ENCODE measurements at places on chromosomes 5 and 9.
A peak's percentile ranks its signal among the peaks of the same experiment; 100 is the strongest.

DNA sequence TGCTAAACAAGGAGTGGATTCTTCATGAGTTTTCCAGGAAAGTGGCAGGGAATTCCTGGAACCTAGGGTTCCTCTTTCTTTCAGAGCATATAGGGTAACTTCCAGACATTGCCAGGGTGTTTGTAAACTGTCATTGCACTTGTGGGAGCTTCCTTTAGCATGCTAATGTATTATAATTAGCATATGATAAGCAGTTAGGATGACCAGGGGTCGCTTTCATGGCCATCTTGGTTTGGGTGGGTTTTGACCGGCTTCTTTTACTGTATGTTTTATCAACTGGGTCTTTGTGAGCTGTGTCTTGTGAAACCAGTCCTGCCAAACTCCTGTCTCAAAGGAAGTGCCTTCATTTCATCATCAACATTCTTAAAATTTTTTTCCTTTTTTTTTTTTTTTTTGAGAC, 11.9 kb upstream of the MELK start:
- no peak for DNase-seq

DNA sequence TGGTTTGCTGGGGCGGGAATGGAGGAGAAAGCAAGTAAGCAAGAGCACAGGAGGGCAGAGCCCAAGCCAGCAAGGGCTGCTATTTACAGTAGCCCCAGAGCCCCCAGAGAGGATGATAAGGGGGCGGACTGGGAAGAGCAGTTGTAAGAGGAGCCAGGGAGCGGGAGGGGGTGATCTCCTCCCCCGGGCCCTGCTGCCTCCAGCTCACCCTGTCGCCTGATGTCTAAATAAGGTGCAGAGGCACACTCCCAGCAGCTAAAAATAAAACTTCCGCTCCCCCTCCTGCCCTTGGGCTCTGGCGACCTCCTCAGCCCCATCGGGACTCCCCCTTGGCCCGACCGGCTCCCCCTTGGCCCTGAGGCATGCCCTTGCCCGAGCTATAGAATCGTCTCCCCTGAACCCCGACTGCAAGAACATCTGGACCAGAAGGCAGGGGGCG, 14.4 kb upstream of the CCDC69 start:
- DNase-seq, result no peak

DNA sequence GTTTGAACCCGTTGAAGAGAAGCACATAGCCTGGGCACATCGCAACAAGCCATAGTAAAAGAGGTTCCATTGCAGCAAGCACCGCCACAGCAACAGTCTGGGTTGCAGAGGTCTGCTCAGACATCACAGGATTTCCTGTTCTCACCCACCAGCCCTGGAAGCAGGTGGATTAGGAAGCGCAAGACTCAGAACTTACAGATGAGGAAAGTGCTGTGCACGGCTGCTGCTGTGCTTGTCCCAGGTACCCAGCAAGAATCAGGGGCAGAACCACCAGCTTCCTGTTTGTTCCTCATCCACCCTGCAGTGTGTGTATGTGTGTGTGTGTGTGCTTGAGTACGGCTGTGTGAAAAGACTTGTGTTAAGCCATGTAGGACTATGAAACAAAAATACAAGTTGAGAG, 124.7 kb upstream of the IRX2 start:
- DNase-seq, result no peak

DNA sequence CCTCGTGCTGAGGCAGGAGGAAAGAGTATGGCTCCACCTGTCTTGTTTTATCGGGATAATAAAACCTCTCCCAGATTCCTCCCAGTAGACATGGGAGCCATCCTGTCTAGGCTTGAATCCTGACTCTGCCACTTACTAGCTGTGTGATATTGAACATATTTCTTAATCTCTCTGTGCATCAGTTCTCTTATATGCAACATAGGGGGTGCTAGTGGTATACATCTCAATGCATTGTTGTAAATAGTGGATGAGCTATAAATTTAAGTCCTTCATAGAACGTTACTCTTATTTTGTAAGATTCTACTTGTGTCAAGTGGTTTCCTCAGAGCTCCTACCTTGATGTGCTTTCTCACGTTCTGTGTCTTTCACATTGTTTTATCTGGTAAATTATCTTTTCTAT, 417.7 kb upstream of the POU5F2 start:
- DNase-seq, result no peak

DNA sequence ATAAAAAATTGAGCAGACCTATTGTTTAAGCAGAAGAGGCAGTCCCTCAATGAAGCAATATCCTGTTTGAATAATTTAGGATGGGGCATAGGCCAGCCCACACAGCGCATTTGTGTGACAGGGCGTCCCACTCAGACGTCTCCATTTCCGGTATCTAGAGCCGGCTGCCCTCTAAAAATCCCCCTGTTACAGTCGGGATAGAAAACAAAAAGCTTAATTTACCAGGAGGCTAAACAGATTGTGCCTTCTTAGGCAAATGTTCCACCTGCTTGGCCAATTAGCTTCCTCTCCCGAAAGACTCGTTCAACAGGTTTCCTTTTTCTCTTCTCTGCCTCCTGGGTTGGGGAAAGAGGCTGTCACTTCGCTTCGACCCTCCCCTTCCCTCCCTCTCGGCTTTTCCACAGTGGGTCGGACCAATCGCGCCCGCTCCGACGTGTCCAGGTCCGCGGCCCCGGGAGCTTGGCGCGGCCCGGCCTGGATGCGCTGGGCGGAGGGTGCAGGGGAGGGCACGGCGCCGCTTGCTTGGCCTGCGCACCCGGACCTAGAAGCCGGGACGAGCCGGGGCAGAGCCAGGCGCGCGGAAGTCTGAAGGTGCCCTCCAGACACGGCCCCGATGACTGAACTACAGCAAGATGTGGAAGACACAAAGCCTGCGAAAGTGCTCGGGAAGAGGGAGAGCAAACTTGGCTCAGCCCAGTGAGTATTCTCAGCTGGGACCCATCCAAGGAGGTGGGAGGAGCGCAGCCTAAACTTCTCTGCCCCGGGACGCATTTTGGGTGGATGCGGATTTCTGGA, at the start of gene GRAMD2B:
Gene GRAMD2B (plus strand): TSS at position 416 of the 795 bp plus-strand sequence. CDS start 198 bp downstream, at position 614.
- peak; percentile 74 for DNase-seq

GRCh38 chr9:109609060-109609459, 111.0 kb upstream of the PTPN3 start:
- DNase-seq, result no peak

DNA sequence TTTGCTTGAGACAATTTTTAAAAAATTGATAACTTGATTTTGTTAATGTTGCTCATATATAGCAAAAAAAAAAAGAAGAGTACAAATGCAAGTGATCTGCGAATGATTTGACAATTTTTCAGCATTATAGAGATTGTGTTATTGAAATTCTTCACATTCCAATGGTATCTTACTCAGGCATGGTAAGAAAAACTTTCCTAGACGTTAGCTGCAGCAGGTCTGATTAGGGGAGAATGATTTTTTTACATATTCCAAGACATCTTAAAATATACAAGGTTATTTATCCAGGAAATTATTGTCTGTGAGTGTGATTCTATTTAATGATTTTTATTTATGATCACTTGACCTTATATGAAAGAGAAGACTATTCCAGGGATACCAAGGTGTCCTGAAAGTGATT, 361.9 kb downstream of the MAT2B start:
- no peak for DNase-seq

- peak; percentile 83 for DNase-seq
Measured at GRCh38 chr9:113649054-113649453, 185.5 kb downstream of the RGS3 start.

DNA sequence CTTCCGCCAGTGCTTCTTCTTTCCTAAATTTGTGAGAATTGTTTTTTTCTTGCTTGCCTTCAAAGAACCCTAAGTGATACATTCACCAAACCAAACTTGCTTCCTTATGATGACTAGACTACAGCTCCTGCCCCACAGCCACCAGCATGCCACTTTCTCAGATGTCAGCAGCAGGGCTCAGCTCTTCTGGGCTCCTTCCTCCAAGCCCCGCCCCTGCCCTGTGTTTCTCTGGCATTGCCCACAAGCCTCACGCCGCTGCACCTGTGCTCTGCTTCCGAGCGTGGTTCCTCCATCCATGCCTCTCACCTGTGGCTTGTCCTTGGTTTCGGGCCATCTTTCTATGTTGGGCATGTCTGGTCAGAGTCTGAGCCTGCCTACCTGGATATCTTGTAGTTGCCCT, 10.6 kb downstream of the UNC5A start:
- no peak for DNase-seq

DNA sequence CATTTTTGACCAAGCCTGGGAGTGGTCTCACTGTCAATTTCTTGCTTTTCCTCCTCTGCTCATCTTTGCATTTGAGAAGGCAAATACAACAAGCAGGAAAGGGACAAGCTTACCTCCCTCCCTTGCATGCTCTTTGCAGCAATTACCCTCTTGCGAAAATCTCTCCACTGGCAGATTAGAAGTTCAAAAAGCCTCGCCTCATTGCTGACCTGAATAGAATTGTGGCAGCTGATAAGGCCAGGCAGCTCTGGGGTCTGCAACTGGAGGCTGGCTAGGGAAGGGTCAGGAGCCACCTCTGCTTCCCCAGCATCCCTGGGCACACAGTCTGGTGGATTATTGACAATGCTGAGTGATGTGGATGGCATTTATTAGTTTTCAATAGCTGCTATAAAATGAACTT, 362.3 kb upstream of the KIF2A start:
- DNase-seq, result no peak

- DNase-seq, result no peak
Measured at GRCh38 chr9:132671620-132672412, 1.6 kb downstream of the GTF3C4 start.

DNA sequence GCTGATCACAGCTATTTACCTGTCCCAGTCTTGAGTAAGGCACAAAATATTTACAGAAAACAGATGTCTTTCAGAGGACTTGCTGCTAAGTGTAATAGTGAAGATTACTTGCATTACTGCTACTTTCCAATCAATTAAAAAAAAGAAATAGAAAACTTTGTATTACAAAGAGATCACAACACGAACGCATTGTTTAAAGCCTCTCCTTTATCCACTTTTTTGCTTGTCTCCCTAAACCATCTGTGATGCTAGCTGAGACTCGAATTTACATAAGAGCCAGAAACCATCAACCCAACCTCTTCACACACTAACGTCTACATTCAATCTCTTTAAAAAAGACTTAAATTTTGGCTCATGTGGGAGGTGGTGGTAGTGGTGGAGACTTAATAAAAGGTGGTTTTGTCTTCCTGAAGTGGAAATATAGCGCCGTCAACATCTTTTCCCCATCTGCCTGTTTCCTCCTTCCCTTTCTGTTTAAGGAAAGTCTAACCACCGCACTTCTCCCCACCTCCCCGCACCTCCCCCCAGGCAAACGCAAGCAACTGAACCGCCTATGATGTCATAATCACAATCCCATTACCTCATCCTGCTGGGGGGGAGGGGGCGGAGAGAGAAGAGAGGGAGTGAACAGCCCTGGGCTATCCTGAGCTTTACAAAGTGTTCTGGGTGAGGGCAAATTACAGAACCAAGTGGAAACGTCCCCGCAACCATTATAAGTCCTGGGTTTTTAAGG, 948 bp upstream of the FAM53C start:
- peak; percentile 85 for DNase-seq

DNA sequence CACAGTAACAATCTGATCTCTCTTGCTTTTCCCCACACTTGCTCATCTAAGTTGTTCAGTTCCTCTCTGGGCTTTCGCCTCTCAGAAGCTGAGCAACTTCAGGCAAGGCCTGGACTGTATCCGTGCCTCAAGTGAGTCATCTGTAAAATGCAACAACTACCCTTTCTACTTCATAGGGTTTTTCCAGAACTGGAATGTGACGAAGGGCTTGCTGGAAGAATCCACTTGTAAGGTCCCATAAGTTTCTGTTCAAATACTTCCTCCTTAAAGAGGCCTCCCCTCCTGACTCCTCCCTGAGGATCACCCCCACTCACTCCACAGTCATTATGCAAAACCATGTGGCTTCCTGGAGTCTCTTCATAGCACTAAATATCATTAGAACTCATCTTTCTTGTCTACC, 17.5 kb upstream of the INSYN2B start:
- DNase-seq, result no peak

DNA sequence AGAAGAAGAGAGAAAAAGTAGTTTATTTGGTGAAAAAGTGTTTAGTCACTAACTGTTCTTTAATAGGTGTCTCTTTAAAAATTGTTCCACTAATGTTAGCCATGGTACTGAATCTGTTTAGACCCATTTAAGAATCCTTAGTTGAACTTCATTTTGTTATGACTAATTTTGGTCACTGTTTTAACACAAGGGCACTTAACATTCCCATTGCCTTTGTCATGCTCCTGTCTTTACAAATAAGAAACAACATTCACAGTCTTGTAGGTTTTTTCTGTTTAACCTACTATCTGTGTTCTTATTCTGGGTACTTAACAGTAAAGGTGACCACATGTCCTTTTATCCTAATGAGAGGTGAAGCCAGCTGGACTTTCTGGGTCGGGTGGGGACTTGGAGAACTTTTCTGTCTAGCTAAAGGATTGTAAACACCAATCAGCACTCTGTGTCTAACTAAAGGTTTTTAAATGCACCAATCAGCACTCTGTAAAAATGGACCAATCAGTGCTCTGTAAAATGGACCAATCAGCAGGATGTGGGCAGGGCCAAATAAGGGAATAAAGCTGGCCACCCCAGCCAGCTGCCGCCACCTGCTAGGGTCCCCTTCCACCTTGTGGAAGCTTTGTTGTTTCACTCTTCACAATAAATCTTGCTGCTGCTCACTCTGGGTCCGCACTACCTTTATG, 116.7 kb downstream of the WDR70 start:
- DNase-seq, result no peak

DNA sequence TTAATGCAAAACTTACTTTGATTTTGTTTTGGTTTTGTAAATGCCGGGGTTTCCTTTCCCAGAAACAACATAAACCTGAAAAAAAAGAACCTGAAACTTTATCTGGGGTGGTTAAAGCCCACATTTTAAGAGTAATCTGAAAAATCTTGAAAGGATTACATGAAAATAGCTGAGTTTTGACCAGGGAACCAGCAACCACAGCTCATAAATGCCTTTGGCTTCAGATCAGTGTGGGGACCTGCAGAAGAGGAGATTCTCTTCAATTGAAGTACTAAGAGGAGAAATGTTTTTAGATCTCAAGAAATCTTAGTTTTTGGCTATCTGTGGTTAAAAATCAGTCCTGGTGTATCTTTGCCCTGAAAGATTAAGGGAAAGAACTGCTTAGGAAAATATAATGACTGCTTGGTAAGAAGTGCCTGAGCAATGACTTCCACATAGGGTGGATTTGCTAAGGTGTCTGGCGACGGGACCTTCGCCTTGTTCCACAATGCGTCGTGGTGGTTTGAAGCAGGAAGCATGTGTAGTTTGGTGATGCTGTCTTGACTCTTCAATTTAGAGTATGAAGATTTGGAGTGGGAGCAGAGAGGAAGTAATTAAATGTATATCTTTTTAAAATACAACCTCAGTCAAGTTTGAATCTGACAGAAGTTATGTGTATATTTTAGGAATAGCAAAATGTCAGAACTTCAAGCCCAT, 186.5 kb downstream of the MAN2A1 start:
- DNase-seq, result no peak

- no peak for DNase-seq
Measured at GRCh38 chr5:31866166-31866565, 227.2 kb downstream of the PDZD2 start.

GRCh38 chr9:3898461-3899218, 372.8 kb upstream of the RFX3 start:
- no peak for DNase-seq

DNA sequence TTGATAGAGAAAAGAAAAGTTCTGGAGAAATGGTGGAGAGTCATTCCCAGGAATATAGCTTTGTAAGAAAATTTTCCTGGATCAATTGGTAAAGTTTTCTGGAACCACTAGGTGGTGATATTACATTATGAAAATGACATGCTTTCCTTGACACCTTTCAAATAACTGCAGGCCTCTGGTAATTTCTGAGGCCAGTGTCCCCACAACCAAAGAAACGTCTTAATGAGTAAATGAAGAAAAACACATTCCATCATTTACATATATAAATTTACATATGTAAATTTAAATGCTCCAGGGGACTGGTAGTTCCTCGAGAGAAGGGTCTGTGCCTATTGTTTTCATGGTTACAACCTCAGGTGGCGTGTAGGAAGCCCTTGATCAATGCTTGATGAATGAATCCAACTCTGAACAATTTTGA, 17.2 kb upstream of the RGS3 start:
- peak; percentile 19 for DNase-seq
